Activated T-cell treated with anti-CD3 and anti-CD28 coated beads, Interleukin-2, amount 50 U/mL, for 72 hours (primary cell): ENCODE measurements at places on chromosomes 12 and 14.

- no peak for DNase-seq
- H3K27me3 ChIP-seq: no peaks in the 10 kb centered on the region
- H3K27ac ChIP-seq: no peak overlapping the region
- H3K4me1 ChIP-seq: no peaks in the 10 kb centered on the region
Measured at GRCh38 chr12:78457938-78458337, 406.6 kb upstream of the SYT1 start.

- no peak overlapping the region for H3K27ac ChIP-seq
- H3K4me1 ChIP-seq: no peaks in the 10 kb centered on the region
- no peak for DNase-seq
Measured at GRCh38 chr14:50997712-50998111, 53.4 kb upstream of the PYGL start.

DNA sequence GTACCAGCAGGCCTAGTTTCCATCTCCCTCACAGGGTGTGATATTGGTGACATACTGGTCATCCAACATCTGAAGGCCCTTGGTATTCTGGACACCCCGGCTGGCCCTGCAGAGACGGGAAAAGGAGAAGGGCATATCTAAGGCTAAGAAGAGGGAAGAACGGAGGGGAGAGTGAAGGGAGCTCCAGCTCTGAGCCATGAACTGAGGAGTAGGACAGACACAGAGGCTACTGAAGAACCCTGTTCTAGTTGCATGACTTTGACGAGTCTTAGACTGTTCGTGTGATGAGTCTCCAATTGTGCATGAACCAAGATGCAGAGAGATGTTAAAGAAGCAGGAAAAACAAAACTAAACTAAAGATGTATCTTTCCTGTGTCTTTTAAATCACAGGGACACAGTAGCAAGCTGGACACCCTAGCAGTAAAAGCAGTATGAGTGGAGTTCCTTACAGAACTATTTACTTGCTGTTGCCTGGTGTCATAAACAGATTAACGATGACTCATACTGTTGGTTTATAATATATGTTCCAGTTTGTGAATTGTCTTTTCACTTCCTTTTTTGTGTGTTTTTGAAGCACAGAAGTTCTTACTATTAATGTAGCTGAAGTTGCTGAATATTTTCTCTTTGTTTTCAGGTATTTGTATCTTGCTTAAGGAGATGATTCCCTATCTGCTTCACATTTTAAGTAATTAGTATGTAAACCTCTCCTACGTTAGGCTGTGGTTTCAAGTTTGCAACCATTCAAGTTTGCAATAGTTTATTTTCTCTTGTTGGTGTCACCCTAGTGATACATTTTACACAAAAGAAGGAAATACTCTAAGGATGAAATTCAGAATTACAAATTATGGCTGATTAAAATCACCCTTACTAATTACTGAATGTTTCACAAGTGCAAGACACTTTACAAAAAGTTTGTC is 15.7 kb downstream of the FAR2 start:
- no peak overlapping the region for H3K27ac ChIP-seq
- no peaks in the 10 kb centered on the region for H3K27me3 ChIP-seq
- no peaks in the 10 kb centered on the region for H3K36me3 ChIP-seq
- no peak for DNase-seq
- no peak overlapping the region for H3K4me3 ChIP-seq

DNA sequence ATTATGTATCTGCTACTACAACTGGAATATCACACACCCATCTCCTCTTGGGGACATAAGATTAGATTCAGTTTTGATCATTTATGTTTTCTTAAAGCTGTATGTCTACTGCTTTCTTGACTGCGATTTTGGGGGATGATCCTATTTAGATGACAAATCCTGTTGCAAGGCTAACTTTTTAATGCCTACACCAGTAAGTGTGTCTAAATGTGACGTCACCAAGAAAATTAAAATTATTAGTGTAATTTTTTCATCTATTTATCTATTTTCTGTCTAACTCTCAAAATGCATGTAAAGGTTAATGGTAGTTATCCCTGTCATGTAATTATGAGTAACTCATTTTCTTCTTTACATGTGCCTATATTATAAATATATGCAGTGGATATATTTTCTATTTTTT is 170.9 kb upstream of the PPFIA2 start:
- H3K27ac ChIP-seq: no peak overlapping the region
- H3K27me3 ChIP-seq: no peaks in the 10 kb centered on the region
- DNase-seq: no peak
- H3K4me1 ChIP-seq: no peaks in the 10 kb centered on the region
- no peak overlapping the region for H3K4me3 ChIP-seq
- H3K36me3 ChIP-seq: no peaks in the 10 kb centered on the region

DNA sequence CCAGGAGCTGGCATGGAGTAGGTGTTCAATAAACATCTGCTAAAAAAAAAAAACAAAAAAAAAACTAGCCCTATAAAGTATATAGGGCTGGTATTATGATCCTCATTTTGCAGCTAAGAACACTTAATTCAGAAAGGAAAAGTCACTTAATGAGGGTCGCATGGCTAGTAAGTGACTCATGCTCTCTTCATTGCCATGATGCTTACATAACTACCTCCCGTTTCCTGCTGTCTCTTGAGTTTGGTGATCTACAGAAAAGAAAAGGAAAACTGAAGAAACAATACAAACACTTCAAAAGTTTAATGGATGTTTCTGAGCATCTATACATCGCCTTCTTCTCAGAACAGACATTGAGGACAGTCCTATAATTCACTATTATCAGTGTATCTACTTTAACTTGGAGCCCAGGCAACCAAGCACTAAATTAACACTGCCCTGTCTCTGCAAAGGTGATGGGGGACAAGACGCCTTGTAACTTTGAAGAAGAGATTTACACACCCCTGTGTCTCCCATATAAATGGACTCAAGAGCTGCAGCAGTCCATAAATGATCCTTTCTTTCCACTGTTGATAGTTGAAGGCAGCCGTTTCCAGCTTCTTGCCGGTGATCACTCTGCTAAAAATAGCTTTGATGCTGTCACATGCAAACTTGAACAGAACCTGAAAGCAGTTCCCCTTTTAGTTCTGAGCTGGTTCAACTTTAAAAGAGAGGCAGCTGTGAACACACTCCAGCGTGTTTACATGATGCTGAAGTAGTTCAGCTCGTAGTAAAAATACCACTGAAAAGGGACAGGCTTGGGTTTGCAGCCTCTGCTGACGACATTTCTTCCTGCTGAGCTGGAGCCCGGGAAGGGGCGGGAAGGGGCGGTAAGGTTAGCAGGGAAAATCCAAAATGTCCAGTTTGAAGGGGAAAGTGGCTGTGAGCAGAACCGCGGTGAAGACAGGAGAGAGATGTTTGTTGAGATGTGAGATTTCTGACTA is 113.3 kb downstream of the FOXN3 start:
- no peaks in the 10 kb centered on the region for H3K27me3 ChIP-seq
- peak overlapping the region; percentile 71 for H3K27ac ChIP-seq
- no peak for DNase-seq
- H3K4me1 ChIP-seq: peaks cover 71% of the 10 kb centered on the region
- peak overlapping the region; percentile 51 for H3K4me3 ChIP-seq

- peak overlapping the region; percentile 97 for H3K4me3 ChIP-seq
- no peaks in the 10 kb centered on the region for H3K27me3 ChIP-seq
- peak overlapping the region; percentile 100 for H3K27ac ChIP-seq
- H3K36me3 ChIP-seq: peaks cover 21% of the 10 kb centered on the region
- DNase-seq: no peak
Measured at GRCh38 chr14:73888971-73889370, 2.3 kb downstream of the ZNF410 start.

DNA sequence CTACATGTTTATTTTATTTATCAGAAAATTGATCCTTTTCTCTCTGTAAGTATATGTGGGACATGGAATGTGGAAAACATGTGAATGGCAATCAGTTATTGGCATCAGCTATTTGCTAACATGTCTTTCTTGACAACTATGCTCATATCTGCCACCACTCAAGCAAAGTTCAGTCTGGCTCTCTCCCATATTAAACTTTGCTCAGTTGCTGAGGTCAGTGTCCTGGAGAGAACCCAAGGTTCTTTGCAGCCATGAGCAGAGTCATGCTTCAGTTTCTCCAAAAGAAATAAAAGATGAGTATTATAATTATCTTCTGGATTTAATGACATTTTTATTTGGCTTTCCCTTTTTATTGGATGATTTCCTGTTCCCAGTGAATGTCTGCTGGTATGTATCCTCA is 42.6 kb downstream of the A2M start:
- H3K27ac ChIP-seq: no peak overlapping the region
- H3K27me3 ChIP-seq: peaks cover 16% of the 10 kb centered on the region
- no peak for DNase-seq
- no peaks in the 10 kb centered on the region for H3K36me3 ChIP-seq
- H3K4me1 ChIP-seq: no peaks in the 10 kb centered on the region

DNA sequence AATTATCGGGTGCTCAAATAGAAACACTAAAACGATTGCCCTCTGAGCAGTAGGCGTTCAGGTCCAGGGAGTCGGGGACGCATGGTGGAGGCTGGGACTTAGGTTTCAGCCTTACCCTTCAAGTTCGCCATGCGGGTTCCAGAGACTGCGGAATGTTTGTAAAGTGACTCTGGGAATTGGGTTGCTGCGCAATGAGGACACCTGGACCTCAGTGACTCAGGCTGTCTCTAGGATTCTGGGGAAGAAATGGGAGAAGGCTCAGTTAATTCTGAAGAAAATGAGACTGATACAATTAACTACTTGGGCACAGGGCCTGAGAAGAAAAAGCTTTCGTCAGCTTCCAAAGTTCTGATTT is 1.1 kb downstream of the LGALS3 start:
- H3K4me3 ChIP-seq: peak overlapping the region; percentile 81
- no peaks in the 10 kb centered on the region for H3K36me3 ChIP-seq
- H3K4me1 ChIP-seq: peaks cover 14% of the 10 kb centered on the region

GRCh38 chr14:73777420-73777819 is 63.2 kb upstream of the PNMA1 start:
- peaks cover 64% of the 10 kb centered on the region for H3K4me1 ChIP-seq
- peak overlapping the region; percentile 9 for H3K27ac ChIP-seq
- no peak overlapping the region for H3K4me3 ChIP-seq
- no peaks in the 10 kb centered on the region for H3K36me3 ChIP-seq
- no peaks in the 10 kb centered on the region for H3K27me3 ChIP-seq

GRCh38 chr12:102415515-102415914 is 64.8 kb downstream of the IGF1 start:
- no peaks in the 10 kb centered on the region for H3K36me3 ChIP-seq
- no peak for DNase-seq
- H3K27me3 ChIP-seq: peaks cover 32% of the 10 kb centered on the region
- no peak overlapping the region for H3K4me3 ChIP-seq
- no peak overlapping the region for H3K27ac ChIP-seq
- peaks cover 4% of the 10 kb centered on the region for H3K4me1 ChIP-seq

DNA sequence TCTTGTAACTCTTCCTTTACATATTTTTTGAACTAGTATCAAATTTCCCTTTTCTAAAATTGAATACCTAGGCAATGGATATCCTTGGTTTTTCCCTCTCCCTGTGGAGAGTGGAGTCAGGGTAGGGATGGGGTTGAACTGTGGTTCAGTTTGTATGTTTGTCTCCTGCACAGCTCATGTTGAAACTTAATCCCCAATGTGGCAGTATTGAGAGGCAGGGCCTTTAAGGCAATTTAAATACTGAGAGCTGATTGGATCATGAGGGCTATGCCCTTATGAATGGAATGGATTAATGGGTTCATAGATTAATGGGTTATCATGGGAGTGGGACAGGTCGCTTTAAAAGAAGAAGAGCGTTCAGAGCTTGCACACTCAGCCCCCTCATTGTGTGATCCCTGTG is 127.2 kb upstream of the RGS6 start:
- H3K4me1 ChIP-seq: no peaks in the 10 kb centered on the region
- no peak overlapping the region for H3K27ac ChIP-seq
- no peak overlapping the region for H3K4me3 ChIP-seq
- no peaks in the 10 kb centered on the region for H3K36me3 ChIP-seq
- peaks cover 35% of the 10 kb centered on the region for H3K27me3 ChIP-seq

DNA sequence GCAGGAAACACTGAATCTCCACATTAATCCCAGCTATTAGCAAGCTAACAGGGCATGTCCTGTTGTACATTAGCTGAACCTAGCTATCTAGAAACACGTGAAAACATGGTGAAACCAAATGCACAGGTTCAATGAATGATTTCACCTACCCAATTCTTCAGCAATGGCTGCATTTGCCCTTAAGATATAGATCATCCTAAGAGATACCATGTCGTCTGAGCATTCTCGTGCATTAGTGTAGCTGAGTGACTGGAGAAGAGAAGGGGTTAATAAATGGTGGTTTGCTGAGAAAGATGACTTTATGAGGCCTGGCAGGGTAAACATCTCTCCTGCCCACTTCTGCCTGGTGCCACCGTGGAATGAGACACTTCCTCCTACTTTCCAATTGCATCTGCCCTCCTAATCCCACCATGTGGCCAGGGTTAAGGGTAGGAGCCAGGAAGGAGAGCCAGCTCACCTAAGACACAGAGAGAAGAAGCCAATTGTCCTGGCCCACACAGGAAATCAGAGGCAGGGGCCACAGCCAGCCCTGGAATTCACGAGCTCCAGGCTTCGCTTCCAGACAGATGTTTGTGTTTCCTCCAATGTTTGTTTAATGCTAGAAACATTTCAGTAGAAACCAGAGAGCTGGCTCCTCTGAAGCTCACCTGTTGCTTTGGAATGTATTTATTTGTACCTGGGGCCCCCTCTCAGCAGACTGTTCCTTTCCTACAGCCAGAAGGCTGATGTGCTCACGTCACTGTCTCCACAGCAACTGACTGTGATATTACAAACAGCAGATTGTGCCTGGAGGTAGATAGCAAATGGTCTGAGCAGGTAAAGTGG is 126.0 kb upstream of the PARP11 start:
- no peaks in the 10 kb centered on the region for H3K36me3 ChIP-seq
- no peak overlapping the region for H3K27ac ChIP-seq
- DNase-seq: no peak
- H3K4me1 ChIP-seq: peaks cover 13% of the 10 kb centered on the region
- H3K27me3 ChIP-seq: peaks cover 6% of the 10 kb centered on the region

DNA sequence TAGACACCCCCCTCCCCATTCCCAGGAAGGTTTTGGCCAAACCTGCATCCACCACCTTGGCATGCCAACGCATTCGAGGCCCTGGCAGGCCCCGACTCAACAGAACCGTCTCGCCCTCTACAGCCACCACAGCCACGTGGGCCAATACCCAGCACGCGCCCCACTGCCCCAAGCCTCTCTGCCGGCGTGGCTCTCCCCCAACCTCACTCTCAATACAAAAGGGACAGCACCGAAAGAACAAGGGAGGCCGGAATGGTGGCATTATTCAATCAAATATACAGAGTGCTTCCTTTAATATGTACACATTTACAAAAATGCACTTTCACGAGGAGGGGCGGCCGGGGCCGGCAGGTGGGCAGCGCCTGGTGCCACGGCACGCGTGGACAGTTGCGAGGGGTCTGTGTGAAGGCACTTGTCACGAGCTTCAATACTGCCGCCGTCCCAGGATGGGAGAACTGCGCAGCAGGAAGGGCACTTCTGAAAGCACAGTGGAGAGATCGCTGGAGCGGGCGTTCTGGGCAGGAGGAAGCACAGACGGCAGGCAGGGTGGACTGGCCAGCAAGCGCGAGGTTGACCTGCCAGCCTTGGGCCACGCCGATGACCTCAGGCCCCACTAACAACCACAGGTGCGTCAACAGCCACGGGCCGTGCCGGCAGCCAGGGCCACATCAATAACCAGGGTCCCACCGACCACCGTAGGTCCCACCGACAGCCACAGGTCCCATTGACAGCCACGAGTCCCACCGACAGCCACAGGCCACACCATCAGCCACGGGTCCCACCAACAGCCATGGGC is 26.9 kb downstream of the JAG2 start:
- H3K27ac ChIP-seq: no peak overlapping the region
- no peak for DNase-seq
- no peak overlapping the region for H3K4me3 ChIP-seq
- H3K27me3 ChIP-seq: no peaks in the 10 kb centered on the region
